ENCODE measurements at places on chromosomes 3 and 15.

- DNase-seq, result no peak
Observed at GRCh38 chr3:39327053-39327745, 2.3 kb upstream of the CCR8 start.

DNA sequence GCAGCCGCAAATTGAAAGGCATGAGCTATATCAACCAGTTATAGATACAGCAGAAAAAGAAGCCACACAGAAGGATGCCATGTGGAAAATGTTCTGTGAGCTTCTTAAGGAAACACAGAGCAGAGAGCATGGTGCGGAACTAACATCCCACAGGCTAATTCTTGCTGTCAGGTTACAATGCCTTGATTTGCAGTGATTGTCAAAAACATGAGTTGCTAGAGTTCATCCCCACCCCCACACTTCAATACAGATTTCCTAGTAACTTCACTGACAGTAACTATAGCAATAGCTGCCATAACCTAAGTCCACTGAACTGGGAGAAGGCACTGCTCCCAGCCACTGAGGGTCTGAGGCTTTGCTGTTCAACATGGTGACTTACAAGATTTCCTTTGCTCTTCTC, 821.6 kb downstream of the SQOR start:
- no peak for DNase-seq

DNA sequence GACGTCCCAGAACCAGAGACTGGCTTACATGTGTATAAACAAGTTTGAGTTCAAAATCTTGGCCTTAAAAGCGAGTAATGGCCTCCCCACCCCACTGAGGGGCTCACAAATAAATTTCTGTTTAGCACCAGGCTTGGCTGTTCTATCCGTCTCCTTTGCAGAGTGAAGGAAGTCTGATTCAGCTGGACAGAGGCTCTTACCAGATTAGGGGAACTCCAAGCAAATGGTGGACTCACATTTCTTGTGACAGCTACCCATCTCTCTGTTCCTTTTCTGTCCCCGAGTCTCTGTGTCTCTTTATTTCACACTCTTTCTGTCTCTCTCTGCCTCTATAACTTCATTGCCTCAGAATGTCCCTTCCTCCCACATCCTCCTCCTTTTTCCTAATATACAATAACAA, 62.7 kb downstream of the DGKG start:
- no peak for DNase-seq

GRCh38 chr3:127817406-127817841, 4.9 kb downstream of the MGLL start:
- DNase-seq, result no peak

DNA sequence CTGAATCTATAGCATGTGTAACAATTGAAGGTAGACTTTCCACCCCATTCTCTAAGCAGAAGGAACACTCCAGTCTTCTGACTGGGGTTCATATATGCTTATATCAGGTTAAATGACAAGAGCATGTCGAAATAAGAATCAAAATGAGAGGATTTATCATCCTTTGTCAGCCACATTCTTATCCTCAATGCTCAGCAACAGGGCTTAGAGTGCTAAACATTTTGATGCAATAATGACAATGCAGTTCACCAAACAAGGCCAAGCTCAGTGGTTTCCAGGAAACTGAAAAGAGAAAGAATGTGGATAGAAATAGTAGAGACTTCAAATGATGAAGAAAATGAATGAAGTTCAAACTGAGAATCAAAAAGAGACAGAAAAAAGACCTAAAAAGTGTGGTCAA, 78.0 kb downstream of the FSIP1 start:
- DNase-seq, result no peak

DNA sequence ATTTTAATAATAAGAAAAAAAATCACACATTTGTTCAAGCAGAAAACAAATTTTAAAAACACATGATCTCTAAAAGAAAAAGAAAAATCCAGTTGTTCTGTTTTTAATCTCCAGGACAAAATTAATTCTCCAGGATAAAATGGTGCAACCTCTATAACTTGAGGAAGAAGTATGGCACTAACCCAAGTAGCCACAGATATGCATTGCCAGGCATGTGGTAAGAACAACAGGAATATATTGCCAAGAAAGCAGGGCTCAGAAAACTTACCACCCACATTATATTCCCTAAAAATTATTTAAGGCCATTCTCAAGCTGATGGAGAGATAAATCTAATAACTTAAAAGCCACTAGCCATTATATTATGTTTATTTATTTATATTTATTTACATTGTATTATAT, 295.7 kb upstream of the TMCO5A start:
- no peak for DNase-seq

Measured in activated CD4-positive, alpha-beta T cell treated with anti-CD3 and anti-CD28 coated beads for 36 hours (primary cell).